GM04504 (cell line): ENCODE measurements at places on chromosomes 4 and X.

DNA sequence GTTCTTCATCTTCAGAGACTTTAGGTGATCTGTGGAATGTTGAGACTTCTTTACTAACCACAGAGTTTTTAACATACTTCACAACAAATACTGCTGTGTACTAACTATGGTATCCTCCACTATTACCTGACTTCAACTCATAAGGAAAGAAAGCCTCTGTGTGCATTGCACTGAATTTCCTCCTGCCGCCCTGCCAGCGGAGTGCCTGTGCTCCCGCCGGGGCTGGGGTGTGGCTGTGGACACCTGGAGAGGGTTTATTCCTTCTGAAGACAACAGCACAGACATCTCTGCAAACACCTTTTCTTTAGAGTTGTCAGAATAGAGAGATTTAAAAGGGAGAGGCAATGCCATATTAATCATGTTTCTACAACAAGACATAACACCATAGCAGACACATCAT lies 63.3 kb downstream of the FAT1 start:
- no peak for DNase-seq

DNA sequence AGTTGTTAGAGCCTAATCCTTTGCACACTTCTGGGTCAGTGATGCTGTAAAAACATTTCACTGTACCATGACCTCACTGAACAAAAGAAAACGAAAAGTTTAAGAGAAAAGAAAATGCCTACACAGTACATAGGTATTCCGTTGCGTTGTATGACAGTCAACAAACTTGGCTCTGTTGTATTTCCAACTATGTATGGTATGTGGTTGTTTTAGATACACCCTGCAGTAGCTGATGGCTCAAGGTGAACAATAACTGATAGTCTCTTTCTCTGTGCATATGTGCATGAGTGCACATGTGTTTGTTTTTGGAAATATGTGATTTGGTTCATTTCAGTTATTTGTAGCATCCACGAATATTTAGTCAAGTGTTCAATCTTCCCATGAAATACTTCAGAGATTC lies 176.0 kb downstream of the BMPR1B start:
- no peak for DNase-seq

- DNase-seq = no peak
These were observed 24.1 kb downstream of the GPM6A start for GRCh38 chr4:175787948-175788347.

- DNase-seq = no peak
These were observed 4.5 kb downstream of the CXXC4 start for GRCh38 chr4:104490096-104490769.

DNA sequence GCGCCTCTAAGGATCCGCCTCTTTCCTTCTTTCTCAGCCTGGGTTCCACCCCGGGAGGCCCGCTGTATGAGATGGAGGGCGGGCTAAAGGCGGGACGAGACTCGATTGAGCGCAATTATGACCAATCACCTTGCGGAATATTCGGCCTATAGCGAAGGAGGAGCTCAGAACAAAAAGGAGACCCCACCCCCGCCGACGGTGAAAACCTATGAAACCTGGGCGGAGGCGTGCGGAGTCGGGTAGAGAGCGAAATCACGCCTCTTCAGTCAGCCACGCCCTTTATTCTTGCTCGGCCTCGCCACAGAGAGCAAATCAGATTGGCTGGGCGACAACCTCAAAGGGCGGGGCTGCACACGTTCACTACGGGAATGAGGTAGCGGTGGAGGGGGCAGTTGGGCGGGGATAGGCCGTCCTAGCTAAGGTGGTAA lies 615 bp upstream of the CDK16 start:
- DNase-seq = peak; percentile 100

DNA sequence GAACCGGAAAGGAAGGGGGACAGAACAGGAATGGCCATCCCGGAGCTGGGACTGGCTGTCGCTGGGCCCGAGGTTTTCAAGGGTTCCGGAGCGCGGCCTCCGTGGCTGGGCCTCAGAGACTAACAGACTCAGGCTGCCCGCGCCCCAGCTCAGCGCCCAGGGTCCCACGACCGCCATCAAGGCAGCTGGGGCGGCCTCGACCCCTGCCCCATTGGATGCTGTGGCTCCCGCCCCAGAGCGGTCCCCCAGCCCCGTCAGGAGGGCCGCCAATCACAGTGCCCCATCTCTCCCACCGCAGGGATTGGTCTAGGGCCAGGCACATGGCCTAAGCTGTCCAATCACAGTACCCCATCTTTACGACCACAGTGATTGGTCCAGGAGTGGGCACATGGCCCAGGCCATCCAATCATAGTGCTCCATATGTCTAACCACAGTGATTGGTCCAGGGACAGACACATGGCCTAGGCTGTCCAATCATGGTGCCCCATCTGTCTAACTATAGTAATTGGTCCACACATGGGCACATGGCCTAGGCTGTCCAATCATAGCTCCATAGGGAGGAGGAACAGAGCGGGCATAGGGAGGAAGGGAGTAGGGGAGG lies 105.3 kb upstream of the NKX1-1 start:
- no peak for DNase-seq

DNA sequence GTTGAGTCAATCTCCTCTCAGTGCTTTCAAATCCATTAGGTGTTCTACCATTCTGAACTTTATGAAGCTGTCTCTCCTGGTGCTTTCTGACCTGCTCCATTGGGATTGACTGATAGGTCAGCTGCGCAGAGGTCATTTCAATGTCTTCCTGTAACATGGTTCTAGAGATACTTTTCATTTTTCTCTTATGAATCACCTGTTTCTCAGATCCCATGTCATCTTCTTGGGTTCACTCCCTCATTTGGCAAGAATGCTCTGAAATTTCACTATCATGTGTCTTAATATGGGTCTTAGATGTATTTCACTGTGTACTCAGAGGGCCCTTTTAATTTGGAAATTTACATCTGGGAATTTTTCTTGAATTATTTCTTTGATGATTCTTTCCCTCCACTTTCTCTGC lies 13.8 kb upstream of the PGM2 start:
- peak; percentile 15 for DNase-seq

GRCh38 chrX:2484256-2484655 lies 16.5 kb downstream of the DHRSX start:
- DNase-seq = no peak

DNA sequence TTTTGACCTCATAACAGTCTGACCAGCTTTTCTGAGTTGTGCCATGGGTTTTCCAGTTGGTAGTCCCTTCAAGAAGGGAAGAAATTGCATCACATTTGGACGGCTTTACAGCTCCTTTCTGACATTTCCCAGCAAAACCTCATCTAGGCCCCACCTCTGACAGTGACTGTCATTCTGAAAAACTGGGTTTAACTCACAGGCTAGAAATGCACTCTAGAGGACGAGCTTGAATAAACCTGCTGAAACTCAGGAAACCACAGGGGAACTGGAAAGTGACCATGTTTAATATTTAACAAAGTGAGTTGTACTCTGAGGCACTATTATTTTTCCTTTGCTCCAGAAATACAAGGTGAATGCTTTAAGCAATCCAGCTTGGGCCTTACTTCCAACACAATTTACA lies 434.3 kb upstream of the RASGEF1B start:
- no peak for DNase-seq

- DNase-seq = no peak
These were observed 42.5 kb upstream of the KCNIP4 start for GRCh38 chr4:21991050-21991449.
